Stimulated activated CD4-positive, alpha-beta T cell treated with anti-CD3 and anti-CD28 coated beads, TNF-alpha, amount 100 ng/mL, for 48 hours (primary cell): ENCODE measurements at places on chromosomes 2 and 18.

- DNase-seq, result no peak
Measured at GRCh38 chr2:86577817-86578456, 14.7 kb upstream of the CHMP3 start.

DNA sequence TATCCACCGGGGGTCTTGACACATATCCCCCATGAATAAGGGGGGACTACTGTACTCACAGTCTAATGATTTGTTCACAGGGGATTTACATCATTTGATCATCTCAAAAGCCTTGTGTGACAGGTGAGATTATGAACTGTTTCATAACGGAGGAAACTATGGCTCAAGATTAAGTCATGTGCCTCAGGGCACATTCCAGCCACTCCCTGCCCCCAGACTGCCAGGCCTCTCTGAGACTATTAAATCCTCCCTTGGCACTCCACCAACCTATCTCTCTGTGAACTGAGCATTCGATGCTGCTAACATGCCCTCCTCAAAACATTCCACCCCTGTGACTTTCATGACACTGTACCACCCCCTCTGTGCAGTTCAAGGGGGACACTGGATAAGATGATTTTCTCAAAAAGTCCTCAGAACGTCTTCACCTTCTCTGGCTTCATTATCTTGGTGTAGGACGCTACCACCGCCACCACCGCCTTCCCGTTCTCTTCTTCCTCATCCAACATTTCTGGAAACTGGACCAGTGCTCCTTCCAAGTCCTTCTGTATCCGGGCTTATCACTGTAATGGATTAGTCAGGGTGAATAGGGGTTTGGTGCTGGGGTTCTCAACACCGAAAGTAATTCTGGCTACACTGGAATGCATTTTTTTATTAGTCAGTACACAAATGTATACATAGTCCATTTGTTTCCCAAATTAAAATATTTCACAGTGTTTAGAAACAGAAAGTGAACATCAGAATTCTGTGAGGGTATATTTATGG lies 169.6 kb downstream of the KCNS3 start:
- DNase-seq, result no peak

GRCh38 chr18:50757358-50757757 lies 62.5 kb downstream of the MRO start:
- DNase-seq, result no peak

GRCh38 chr2:143132355-143132754 lies 3.1 kb downstream of the ARHGAP15 start:
- DNase-seq, result no peak

DNA sequence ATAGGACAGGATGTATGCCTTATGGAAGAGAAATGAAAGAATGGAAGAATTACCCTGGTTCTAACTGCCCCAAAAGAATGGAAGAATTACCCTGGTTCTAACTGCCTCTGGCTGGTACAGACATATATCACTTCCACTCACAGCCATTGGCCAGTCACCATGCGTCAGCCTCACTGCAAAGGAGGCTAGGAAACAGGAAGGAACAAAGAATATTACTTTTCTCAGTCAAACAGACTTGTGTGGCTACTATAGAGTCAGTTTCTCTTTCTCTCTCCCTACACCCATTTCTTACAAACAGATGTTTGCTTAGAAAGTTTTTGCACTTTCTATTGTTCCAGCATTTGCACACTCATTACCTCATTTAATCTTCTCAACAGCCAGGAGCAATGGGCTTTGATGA lies 1111.1 kb upstream of the KLHL29 start:
- DNase-seq, result no peak

- DNase-seq, result no peak
Measured at GRCh38 chr18:12296457-12296856, 11.6 kb upstream of the TUBB6 start.

GRCh38 chr18:21960189-21960588 lies 209.2 kb upstream of the GATA6 start:
- no peak for DNase-seq

DNA sequence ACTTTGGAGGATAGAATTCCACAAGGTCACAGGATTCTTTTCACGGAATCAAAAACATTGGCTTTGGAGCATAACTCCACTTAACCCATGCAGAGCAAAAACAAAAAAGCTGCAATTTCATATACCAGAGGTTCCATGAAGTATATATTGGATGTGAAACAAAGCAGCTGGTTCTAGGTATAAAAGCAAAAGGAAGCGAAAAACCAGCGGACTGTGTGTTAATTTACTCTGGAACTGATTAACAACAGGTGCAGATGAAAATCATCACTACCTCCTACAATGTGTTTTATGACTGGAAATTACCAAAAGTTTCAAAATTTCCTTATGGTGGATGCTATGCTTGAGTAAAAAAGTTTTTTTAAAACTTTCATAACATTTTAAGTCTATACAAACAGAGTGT lies 54.4 kb upstream of the LINC00305 start:
- DNase-seq, result no peak

GRCh38 chr2:207229161-207229560 lies 63.4 kb upstream of the KLF7 start:
- no peak for DNase-seq

GRCh38 chr2:95277246-95277906 lies 3.1 kb downstream of the PROM2 start:
- DNase-seq, result no peak

DNA sequence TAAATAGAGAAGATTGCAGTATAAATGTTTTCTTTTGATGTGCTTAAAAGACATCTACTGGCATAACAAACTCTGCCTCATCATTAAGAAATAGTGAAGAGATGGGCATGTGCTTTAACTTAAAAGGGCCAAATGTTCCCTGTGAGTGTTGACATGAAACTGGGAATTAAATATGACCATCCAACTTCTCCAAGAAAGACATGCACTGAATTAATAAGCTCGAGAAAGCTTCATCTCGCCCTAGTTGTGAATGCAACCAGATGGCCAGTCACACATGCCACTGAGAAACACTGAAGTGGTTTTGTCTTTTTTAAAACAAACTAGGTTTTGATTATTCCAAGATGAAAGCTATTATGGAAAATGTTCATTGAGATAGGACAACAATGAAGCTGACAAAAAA lies 479.2 kb downstream of the RIT2 start:
- no peak for DNase-seq

GRCh38 chr18:47605093-47605492 lies 325.4 kb downstream of the SMAD2 start:
- DNase-seq, result no peak

GRCh38 chr18:58023108-58023507 lies 20.9 kb upstream of the NEDD4L start:
- DNase-seq, result no peak

GRCh38 chr2:230246206-230246605 lies 20.7 kb downstream of the SP140 start:
- no peak for DNase-seq

DNA sequence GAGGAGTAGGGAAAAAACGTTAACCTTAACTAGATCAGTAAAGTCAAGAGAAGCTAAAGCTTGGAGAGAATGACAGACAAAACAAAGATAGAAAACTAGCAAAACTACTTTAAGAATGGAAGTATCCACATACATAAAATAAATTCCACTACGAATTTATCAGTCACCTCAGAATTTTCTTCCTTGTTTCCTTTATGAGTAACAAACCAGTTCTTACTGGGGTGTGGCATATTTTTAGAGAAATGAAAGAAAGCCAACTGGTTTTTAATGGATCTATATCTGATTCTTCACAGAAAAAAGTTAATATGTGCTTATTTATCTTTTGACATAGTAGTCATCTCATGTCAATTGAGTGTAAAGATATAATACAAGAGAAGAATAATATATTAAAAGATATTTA lies 2033.7 kb upstream of the CELF4 start:
- DNase-seq, result no peak

GRCh38 chr18:21451851-21452250 lies 148.7 kb downstream of the ESCO1 start:
- no peak for DNase-seq

DNA sequence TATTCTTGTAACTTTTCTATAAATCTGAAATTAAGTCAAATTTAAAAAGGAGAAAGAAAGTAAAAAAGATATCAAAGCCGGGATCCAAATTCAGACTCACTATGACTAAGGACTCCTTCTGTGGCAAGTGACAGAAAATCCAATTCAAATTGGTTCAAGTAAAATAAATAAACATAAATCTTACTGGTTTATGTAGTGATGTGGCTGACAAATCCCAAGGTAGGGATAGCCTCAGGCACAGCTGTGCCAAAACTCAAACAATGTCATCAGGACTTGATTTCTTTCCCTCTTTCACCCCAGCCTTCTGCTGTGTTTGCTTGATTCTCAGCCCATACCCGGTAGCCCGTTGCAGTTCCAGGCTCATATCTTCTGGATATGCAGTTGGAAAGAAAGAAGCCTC lies 284.6 kb downstream of the SP3 start:
- no peak for DNase-seq

GRCh38 chr2:162103443-162104009 lies 29.5 kb upstream of the DPP4 start:
- DNase-seq, result no peak

DNA sequence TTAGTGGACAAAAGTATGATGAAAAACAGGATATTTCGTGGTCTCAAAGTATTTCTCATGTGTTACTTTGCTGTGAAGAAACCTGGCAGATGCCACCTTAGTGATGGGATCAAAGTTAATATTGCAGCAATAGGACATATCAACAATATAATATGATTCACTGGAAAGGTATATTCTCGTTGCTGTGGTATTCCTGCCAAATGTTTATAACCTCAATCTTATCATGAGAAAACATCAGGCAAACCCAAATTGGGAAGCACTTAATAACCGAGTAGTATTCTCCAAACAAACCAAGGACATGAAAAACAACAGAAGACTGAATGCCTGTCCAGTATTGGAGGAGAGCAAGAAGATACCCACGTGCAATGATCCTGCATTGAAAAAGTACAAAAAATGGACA lies 302.6 kb upstream of the MC4R start:
- no peak for DNase-seq

DNA sequence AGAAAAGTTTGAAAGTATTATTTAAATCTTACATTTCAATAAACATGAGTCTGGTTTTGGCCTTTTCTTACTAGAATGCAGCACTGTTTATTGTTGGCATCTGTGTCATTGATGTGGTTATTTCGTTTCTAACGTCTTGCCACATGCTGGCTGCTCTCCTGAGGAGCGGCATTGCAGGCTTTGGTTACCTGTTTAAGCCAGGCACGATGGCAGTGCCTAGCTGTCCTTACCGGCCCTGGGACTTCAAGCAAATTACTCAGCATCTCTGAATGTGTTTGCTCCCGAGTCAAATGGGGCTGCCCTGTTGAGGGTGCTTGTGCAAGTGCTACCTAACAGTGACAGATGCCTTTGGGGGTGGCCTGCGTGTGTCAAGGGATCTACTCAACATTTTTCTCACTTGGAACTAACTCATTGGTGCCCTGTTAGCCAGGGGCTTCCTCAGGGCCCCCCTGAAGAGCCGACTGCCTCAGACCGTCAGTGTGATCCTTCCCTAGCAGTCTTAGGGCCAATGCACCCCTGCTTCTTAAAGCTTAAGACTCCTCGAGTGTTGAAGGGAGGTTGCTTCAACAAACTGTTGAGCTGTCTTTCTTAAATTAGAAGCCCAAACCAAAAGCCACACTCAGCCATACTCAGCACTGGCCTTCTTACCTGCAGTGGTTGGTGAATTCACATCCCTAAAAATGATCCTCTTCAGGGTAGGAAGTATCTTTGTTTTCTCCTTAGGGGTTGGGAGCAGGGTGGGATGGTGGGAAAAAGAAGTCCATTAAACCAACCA lies 151.5 kb downstream of the NCK2 start:
- no peak for DNase-seq

DNA sequence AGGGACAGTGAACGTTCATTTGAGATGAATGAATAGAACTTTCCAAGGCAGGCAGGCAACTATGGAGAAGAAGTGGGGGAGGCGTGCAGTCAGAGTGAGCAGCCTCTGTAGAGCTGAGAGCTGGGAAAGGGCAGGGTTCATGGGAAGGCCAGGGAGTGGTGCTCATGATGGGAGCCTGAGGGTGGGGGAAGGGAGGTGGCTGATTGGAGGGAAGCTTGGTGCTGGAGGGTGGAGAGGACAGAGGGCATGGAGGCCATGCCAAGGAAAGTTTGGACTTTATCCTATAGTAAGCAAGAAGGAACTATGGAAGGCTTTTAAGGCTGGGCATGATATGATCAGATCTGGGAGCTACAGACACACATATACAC lies 47.6 kb upstream of the LGALSL start:
- no peak for DNase-seq

DNA sequence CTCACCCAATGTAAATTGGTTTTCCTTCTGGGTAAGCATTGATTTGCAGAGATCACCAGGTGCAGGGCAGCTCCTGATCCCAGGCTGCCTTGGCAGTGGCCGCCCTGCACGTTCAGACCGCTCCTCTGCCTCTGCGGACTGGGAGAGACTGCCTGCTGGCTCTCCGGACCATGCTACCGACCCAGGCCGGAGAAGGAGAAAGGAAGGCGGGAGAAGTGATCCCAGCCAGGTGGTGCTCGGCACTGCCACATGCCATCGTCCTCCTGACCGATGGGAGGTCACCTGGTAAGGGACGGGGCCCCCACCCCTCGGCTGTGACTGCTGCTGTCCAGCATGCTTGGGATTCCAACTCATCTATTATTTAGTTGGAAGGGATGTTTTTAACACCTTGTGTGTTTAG lies 108.1 kb upstream of the POU3F3 start:
- no peak for DNase-seq

GRCh38 chr2:150513647-150514046 lies 26.2 kb upstream of the RND3 start:
- DNase-seq, result no peak

GRCh38 chr18:58194028-58194427 lies 150.0 kb downstream of the NEDD4L start:
- no peak for DNase-seq

- no peak for DNase-seq
Measured at GRCh38 chr2:240427729-240428128, 7.7 kb upstream of the GPC1 start.

DNA sequence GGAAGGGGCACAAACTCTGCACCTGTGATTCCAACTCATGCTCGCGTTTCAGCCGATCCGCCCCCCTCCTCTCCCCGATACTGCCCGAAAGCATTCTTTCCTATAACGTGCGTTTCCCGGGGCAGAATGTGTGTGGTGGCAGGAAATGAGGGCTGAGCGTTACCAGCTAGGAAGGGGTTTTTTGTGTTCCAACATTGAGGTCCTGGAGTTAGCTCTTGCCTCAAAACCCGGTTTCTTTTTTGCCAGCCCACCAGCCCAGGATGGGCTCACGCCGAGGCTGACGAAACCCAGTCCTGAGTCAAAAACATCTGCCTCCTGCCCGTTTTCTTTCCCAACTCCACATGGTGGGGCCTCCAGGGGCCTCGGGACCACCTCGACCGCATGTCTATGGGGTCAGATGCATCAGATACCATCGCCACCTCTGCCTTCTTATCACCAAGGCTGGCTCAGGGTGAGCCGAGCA lies 113.7 kb upstream of the COPS8 start:
- no peak for DNase-seq

DNA sequence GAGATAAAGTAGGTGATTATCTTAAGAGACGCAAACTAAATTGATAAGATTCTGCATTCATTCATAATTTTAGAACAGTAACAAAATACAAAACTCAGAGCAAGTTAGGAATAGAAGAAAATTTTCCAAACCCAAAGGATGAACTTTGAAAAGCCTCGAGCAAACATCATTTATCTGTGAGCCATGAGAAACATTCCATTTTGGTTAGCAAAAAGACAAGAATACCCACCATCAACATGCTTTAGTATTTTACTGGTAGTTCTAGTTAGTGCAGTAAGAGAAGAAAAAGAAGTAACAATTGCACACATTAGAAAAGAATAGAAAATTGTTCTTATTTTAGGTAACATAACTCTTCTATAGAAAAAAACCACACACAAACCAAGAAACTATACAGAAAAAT lies 291.3 kb upstream of the TCF4 start:
- DNase-seq, result no peak
